ENCODE measurements at places on chromosomes 11 and 22.

DNA sequence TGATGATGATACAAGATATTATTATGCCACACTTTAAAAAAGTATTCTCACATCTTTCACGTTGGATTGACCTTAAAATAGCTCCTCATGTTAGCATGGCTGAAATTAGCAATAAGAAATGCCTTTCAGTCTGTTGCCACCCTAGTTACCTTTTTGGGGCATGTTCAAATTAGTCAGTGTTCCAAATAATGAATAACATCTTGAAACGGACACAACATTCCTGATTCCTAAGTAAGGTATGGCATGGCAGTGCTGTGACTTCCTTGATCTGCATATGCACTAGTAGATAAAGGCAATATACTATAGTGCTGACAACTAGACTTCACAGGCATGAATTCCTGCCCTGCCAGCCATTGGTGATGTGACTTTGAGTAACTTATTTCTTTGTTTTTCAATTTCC is 914.5 kb downstream of the METTL15 start:
- DNase-seq = no peak

DNA sequence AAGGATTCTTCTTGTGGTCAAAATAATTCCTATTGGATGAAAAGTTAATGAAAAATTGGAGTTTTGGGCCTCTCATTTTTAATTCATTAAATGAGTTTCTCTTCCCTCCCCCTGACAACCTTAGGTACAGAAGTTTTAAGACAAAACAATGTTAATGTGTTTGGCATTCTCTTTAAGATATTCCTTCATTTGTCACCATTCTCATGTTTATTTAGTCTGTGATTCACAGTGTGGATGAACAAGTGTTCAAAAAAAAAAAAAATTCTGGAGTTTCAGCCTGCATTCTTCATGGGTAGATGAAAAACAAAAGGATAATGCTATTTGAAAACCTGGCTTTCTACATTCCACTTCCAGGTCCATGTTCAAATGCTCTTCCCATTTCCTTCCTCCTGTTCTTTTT is 172.6 kb upstream of the LUZP2 start:
- no peak for DNase-seq

- DNase-seq = no peak
Measured at GRCh38 chr11:84130646-84131427, 844.7 kb upstream of the CCDC90B start.

GRCh38 chr11:77580712-77581337 is 8.9 kb upstream of the AQP11 start:
- DNase-seq = no peak

GRCh38 chr11:108035690-108036089 is 27.0 kb downstream of the CUL5 start:
- no peak for DNase-seq

DNA sequence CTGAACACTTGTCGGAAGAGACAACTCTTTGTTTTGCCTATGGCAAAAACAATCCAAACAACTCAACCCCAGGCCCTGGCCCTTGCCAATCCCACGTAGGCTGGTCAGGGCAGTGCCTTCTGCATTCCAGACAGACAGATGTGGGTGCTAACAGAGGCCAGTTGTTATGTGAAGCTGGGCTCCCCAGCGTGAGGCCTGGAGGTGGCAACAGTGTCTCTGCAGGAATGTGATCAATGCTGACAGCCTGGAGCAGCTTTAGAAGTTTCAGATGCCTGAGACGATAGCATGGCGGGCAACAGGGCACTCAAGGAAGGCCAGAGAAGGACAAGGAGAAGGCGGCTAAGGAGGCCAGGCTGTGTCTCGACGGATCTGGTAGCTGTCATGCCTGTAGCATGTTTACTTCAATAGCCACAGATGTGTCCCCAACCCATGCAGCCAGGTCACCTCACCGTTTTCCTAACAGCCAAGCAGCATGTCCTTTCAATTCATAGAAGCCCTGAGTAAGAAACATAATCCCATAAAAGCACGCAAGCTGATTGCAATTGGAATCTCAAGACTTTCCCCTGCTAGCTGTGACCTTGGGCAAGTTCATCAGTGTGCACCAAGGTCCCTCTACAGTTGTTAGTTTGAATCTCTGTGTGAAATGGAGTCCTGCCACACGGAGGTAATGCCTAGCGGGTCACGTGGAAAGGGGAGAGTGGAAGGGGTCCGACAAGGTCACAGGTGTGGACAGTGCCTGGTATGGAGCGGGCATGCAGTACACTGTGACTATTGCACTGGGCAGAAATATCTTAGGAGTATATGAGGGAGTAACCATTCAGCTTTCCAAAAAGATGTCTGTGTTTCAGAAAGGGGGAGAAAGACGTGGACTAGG is 14.2 kb upstream of the PPM1F start:
- no peak for DNase-seq
